Anterior cingulate cortex (tissue), 58 donors: ENCODE measurements at places on chromosomes 6 and 20.

- DNase-seq, result no peak
Observed at GRCh38 chr6:130822736-130823135, 4.5 kb upstream of the SMLR1 start.

DNA sequence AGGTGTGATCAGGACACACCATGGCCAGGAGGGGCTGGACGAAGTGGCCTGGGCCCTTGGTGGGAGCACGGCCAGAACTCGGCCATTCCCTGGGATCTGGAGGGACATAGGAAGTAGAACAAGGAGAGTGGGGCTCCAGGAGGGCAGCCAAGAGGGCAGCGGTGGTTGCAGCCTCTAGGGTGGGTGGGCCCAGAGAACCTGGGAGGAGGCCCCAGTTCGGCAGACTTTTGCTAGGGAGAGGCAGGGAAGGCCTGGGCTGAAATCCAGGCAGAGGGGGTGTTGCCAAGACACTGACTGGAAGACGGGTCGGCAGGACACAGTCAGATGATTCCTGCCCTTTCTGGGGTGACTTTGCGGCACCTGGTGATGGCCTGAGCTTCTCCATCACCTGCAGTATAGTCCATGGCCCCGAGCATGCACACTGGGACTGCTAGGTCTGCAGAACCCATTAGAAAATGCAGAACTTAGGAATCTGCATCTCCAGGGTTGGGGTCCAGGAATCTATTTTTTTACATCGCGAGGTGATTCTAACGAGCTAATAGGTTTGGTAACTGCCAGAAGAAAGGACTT is 224.8 kb downstream of the SYNDIG1 start:
- no peak for DNase-seq

- no peak for DNase-seq
Observed at GRCh38 chr20:32183947-32184635, 23.5 kb downstream of the PLAGL2 start.

DNA sequence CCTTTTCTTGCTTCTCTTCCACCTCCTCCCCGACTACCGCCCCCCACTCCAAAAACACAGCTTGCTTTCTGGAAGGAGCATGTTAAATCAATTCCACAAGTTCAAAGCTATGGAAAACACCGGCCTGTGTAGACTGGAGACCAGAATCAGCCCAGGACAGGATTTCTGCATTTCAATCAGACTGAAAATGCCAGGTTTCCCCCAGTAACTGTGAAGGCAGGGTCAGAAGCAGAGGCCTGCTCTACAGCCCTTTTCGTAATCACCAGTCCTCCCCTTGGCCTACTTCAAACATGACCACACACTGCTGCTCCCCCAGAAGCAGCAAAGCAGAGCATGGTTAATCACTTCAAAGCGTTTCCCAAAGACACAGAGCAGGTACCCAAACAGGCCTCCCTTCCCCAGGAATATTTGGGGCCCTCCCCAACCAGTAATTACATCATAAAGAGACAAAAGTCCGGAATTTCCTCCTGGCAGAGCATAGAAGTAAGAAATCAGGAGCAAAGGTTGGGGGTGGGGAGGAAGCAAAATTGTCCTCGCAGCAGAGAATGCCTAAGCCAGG is 38.4 kb downstream of the ZMYND8 start:
- DNase-seq, result no peak

DNA sequence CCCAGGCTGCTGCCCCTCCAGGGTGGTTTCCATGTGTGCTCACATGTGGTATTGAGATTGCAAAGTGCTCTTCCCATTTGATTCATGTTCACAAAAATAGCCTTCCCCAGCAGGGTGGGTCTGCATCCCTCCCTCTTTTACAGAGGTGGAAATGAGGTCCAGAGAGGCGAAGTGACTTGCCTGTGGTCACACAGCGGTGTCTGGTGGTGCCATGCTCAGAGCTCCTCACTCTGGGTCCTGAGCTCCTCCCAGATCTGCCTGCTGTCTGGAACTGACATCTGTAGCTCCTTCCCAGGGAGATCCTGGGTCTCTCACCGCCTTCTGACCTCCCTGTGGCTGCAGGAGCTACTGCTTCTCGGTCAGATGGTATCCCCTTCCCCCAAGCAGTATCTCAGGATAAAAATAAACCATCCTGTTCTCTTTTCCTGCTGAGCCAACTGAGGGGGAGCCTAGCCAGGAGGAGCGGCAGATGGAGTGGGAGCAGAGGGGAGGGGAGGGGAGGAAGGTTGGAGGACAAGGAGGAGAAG is 11.9 kb downstream of the CD40 start:
- DNase-seq, result no peak

DNA sequence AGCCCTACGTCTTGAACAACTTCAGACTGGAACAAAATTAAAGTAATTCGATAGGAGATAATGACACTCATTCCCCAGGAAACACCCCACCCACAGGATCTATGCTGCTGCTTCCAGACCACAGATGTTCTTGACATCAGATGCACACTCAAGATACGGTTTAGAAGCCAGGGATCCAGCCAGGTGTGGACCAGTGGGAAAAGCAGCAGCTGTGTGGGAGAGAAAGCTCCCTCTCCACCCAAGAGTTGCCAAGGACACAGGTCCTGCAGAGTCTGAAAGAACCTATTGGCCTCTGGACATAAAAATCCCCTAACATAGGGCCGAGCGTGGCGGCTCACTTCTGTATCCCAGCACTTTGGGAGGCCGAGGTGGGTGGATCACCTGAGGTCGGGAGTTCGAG is 91.7 kb upstream of the NFATC2 start:
- DNase-seq, result no peak

DNA sequence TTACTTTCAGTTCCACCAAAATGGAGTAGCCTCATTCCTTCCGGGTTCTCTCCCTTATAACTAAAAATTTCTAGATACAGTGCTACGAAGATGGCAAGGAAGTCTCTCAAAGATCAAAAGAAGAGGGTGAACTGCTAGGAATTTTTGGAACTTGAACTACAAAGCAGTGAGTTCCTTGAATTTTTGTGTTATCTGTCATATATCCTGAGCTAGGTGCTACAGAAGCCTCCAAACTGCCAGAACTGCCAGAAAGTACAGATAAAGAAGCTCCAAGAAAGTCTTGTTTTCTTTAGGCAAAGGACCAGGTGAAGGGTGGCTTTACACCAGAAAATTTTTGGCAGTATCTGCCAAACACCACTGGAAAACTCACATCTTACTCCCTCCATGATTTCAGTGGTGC is 218.8 kb upstream of the FLRT3 start:
- DNase-seq, result no peak

- DNase-seq, result no peak
Observed at GRCh38 chr20:42281801-42282200, 663.6 kb upstream of the CHD6 start.

GRCh38 chr20:53252002-53252401 is 279.8 kb downstream of the TSHZ2 start:
- no peak for DNase-seq

GRCh38 chr6:41428336-41428995 is 93.1 kb downstream of the NCR2 start:
- DNase-seq, result no peak

- DNase-seq, result no peak
Observed at GRCh38 chr6:100803264-100804045, 77.7 kb downstream of the ASCC3 start.

DNA sequence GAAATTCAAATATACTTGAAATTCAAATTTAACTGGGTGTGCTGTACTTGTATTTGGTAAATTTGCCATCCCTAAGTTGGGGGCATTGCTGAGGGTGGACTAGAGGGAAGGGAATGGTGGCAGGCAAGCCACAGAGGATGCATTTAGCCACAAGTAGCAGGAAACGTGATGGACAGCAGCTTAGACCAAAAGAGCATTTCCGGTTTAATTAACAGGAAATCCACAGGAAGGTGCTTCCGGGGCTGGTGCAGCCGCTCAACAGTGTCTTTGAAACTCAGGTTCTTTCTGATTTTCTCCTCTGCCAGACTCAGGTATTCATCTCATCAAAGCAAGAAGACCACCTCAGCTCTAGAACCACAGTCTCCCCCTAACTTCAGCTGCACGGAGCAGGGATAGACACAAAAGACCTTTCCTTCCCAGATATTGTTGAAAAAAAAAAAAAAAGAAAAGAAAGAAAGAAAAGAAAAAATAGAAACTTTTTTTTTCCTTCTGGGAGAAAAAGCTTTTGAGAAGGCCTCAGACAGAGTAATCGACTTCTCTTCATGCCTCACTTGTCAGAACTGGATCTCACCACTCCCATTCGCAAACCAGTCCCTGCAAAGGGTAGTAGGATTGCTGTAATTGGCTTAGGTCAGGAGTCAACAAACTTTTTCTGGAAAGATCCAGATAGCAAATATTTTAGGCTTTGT is 8.0 kb upstream of the BCAS1 start:
- no peak for DNase-seq

GRCh38 chr6:64034910-64035655 is 399.5 kb downstream of the PHF3 start:
- DNase-seq, result no peak

- DNase-seq, result no peak
Observed at GRCh38 chr6:19349429-19349828, 487.7 kb upstream of the ID4 start.

DNA sequence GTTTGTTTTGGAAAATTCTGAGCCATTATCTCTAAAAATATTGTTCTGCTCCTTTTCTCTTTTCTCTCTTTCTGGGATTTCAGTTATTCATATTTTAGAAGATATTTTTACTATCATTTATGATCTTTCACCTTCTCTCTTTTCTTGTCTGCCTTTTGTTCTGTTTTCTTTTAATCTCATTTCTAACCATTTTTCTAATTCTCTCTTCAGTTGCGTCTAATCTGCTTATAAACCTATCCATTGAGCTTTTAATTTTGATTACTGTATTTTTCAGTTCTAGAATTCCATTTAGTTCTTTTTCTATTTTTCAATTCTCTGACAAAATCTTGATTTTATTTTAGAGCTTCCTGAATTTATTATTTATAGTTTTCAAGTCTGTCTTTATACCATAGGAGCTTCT is 42.2 kb upstream of the COL10A1 start:
- no peak for DNase-seq

GRCh38 chr6:43614396-43614730 is 14.7 kb downstream of the GTPBP2 start:
- no peak for DNase-seq

- DNase-seq, result no peak
Observed at GRCh38 chr6:106163446-106163965, 77.4 kb downstream of the PRDM1 start.

GRCh38 chr6:88870717-88871330 is 92.6 kb downstream of the RNGTT start:
- peak; percentile 5 for DNase-seq

DNA sequence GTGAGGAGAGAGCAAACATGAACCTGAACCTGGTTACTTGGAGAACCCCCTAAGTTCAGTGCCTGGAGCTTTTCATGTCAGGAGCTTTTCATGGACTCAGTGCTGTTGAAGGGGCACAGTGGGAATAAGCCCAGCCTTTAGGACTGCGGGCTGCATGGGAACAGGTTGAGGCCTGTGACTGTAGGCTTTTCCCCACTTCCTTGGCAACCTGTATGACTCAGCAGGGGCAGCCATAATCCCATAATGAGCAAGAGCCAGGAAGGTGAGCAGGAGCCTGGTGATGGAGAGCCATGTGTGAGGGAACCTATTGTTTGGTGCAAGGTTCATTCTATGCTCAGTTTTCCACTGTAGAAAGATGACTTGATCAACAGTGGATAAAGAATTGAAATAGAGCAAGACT is 23.4 kb downstream of the MEP1A start:
- DNase-seq, result no peak

- no peak for DNase-seq
Observed at GRCh38 chr6:15434263-15434662, 188.4 kb downstream of the JARID2 start.

- DNase-seq, result no peak
Observed at GRCh38 chr20:10580700-10581099, 93.1 kb downstream of the JAG1 start.

DNA sequence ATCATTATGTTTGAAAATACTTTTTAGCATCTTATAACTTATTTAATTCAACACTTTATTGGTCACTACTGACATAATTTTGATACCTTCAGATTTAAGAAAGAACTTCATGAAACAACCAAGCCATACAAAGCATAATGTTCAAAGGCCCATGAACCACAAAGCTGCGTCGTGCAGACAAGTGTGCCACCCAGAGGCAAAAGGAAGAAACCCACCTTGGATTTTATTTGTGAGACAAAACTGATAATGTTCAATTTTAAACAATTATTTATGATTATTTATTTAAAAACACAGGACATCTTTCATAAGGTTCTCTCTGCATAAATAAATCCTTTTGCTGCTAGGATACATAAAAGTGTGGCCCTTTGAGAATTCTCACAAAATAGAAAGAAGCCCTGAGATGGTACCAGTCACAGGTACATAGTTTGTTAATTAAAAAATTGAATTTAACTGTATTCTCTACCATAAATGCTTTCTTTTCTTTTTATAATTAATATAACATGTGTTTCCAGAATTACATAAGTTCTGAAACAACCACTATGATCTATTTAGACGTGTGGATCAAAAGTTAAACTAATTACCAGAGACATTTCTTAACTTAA is 143.7 kb downstream of the RALGAPA2 start:
- DNase-seq, result no peak

- no peak for DNase-seq
Observed at GRCh38 chr20:21161926-21162325, 36.0 kb downstream of the KIZ start.

GRCh38 chr6:8930009-8930408 is 494.7 kb upstream of the SLC35B3 start:
- no peak for DNase-seq

- DNase-seq, result no peak
Observed at GRCh38 chr20:13356591-13356990, 135.5 kb downstream of the ISM1 start.

DNA sequence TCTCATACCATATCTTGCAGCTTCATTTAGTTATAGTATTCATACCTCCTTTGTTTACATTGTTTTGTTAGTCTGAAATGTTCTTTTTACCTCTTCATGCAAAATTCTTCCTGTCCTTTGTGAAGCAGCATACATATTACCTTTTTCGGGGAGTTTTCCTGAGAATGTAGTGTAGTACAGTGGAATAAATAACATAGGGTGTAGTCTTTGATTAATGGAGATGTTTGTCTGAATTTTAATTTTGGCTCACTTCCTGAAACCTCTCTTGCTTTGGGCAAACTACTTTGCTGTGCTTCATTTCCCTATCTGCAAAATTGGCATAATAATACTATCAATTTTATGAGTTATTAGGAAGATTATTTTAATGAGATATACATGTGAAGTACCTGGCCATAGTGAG is 5.6 kb downstream of the MACROD2 start:
- DNase-seq, result no peak

- DNase-seq, result no peak
Observed at GRCh38 chr6:135667691-135668455, 170.3 kb upstream of the AHI1 start.
